NCI-H2029 treated with DMSO at 0.1 percent for 48 hours (cell line): ENCODE measurements at places on chromosomes 4 and X.
A peak's percentile ranks its signal among the peaks of the same experiment; 100 is the strongest.

- DNase-seq, result no peak
These were observed 9.8 kb downstream of the FGFR3 start for GRCh38 chr4:1802720-1803522.

DNA sequence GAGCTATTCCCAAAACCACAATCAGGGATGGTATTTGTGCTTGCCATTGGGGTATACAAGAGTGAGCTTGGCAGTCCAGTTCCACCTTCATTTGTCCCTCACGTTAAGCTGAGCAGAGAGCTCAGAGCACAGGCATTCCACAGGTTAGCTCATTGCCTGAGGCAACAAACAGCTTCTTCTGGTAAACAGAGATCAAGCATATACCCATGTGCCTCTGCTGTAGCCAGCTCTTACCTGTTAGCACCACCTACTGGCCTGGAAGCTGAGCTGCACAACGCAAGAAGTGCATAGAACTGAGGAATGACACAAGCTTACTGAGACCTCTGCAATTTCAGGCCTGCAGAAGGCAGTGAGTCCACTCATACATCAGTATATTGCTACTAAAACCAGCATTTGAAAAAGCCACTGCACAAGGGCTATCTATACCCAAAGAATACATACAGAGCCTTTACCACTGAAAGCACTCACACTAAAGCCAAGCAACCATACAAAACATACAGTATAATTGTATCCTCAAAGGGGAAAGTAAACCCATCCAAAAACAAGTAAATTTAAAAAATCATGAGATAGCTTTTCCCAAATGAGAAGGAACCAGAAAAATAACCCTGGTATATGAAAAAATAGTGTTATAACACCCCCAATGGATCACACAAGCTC lies 258.3 kb upstream of the GABRA2 start:
- DNase-seq, result no peak

DNA sequence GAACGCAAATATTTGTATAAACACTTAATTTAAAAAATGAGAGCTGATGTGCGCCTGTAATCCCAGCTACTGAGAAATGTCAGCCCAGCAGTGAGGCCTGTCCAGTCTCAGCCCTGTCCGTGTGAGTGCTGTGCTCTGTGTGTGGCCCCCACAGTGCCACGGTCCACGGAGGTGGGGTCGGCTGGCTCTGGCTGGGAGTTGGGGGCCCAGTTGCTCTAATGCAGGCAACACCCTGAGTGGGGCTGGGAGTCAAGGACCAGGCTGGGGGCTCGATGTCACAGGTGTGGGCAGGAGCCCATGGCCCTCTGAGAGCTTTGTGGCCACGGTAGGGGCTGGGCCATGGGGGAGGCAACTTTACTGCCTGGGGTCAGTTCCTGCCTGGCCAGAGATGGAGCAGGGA lies 12.8 kb downstream of the PCGF3 start:
- no peak for DNase-seq

DNA sequence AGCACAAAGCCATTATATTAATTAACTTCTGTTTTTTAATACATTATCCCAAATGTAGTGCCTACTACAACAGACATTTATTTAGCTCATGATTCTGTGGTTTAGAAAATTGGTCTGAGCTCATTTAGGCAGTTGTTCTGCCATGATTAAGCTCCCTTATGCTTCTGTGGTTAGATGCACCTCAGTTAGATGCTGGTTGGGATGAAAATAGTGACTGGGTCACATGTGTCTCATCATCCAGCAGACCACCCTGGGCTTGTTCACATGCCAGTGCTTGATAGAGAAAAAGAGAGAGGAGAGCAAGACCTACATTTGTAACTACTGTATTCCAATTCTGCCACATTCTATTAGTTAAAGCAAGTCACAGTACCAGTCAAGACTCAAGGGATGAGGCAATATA lies 376.4 kb upstream of the GNPDA2 start:
- no peak for DNase-seq

- no peak for DNase-seq
These were observed 9.1 kb upstream of the YTHDC1 start for GRCh38 chr4:68358988-68359387.

DNA sequence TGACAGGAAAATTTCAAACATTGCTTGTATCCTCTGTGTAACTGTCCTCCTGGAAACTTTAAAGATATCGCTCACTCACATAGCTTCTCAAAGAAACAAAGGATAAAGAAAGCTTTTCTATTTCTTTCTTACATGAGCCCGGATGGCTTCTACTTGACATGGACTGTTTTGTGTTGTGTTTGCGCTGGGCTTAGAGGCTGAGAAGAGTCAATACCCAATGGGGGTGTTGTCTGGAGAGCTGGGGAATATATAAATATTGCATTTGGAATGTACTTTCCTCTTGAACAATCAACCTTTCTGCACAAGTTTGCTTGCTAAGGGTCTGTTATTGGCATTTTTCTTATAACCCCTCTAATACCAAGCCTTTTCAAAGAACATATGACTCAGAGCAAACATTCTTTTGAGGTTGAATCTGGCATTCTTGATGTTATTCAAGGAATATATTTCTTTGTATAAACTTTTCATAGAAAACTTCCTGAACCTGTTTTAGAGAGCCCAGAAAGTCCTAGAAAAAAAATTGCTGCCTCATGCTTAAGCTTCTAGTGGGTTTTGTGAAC lies 331.9 kb downstream of the PACRGL start:
- no peak for DNase-seq

DNA sequence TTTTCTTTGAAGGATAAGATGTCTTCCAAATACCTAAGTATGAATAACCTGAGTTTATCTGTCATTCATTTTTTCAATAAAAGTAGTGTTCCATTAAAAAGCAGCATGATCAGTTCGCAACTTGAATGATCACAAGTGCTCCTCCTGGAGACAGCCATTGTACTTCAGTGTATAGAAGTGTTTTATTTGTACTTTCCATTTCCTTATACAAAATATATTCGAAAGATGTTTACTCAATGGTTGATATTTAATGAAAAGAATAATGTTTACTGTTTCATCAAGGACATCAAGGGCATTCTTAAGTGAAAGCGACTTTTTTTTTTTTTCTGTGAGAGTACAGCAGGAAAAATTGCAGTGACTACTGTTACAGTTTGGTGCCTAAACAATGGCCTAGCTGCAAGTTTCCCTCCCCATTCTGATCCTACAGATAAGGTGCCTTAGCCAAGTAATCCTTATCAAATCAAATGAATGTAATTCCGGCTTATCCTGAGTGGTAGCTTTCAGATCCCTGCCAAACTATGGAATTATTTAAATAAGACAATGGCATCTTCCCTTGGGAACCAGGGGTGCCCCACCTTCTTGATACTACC lies 69.0 kb upstream of the IL15 start:
- DNase-seq, result no peak

DNA sequence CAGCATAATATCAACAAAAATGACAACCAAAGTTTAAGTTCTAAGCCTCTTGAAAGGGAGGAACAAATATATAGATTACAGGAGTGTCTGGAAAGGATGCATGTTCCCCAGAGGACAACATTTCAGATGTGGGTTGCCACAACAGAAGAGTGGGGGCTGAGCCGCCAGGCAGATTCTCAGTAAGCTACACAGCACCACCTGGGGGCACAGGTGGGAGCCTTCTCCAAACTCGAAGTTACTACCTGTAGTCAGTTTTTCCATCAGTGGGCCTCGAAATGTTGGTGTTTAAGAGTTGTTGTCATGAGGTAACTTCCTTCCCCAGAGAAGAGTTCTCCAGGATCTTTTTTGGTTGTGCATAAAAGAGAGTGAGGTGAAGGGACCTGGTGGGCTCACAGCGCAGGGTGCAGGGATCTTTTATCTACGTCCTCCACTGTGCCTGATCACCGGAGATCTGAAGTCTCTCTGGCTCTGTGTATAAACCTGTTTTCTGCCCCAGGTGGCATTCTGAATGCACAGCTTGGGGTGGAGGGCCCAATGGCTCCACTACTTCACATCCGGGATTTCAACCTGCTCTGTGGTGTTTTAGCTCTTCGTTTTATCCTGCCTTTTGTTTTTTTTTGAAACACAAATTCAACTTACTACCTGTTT lies 58.4 kb upstream of the STS start:
- DNase-seq, result no peak

GRCh38 chrX:133988010-133988409 lies 2.6 kb upstream of the GPC3 start:
- DNase-seq, result no peak

DNA sequence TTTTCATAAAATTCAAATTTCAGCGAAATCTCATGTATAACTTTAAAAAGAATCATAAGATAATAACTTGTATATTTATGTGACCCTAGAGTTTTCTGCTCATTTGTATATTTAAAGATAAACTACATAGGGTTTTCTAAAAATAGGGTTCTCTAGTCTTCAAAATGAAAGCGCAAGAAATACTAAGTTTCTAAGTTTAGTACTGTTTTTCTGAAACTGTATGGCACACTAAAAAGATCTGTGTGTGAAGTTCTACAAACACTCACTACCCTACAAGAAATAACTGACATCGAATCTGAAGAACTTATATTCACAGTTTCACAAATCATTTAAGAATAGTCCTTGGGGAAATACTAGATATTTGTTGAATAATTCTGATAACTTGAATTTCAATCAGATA lies 38.7 kb upstream of the NDST4 start:
- no peak for DNase-seq

- no peak for DNase-seq
These were observed 63.3 kb downstream of the GPAT3 start for GRCh38 chr4:83599183-83599582.

- DNase-seq, result no peak
These were observed 153.7 kb downstream of the PPP4R3C start for GRCh38 chrX:27309406-27309805.

DNA sequence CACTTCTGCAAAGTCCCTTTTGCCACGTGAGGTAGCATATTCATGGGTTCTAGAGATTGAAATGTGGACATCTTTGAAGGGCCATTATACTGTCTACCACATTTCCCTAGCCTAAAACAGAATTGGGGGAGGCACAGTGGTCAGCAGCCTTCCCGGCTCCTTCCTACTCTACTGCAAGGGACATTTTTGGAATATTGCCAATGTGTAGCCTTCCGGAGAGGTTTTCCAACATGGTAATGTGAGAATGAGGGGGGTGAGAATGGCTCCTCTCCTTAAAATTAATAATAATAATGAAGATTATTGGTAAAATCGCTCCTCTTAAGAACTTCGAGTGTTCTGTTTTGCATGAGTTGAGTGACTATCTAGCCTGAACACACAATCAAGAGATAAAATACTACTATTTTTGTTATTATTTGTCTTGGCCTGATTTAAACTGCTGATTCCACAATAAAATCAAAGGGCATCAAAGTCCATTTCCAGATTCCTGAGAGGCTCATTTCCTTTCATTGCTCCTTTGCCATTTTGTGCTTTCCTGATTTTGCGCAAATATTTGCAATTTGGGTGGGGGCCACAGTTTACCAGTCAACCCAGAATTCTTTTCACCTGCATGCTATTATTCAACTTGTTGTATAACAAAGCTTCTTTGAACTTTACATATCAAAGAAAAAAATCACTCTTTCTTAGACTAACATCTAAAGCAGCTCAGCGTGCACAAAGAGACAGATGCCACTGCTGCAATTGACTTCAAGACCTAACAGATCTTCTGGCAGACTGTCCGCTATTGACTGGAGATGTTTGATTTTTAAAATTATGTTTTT lies 27.0 kb upstream of the TSPAN5 start:
- no peak for DNase-seq

- no peak for DNase-seq
These were observed 260.7 kb downstream of the INPP4B start for GRCh38 chr4:142585411-142585810.

DNA sequence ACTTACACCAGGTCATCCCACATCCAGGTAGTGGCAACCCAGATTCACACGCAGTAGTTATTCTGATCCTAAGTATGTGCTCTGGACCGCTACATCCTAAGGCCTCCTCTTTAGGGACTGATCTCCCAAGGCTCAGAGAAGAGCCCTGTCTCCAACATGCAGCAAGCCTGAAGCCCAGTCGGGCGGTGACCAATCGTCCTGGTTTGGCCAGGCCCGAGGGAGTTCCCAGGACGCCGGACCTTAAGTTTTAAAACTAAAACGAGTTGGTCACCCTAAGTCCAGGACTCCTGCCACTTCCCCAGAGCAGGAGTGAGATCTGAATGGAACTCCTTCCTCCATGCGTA lies 385 bp downstream of the LYAR start:
- no peak for DNase-seq

DNA sequence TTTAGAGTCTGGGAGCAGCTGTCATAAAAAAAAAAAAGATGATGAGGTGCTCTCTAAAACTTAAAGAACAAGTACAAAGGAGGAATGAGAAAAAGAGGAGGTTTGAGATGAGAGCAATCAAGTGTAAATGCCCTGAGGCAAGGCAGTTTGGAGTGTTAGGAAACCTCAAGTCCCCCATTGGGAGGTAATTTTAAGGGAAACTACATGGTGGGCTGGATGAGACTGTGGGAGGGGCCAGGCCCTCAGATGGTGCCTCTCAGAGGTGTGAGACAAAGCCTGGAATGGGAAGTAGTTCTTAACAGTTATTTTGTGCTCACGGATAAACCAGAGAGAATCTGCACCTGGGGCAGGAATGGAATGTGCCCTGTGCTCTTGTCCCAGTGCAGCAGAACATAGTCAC lies 1.9 kb upstream of the MAGEB3 start:
- DNase-seq, result no peak

GRCh38 chr4:185708348-185708747 lies 103.6 kb downstream of the SORBS2 start:
- DNase-seq, result no peak

DNA sequence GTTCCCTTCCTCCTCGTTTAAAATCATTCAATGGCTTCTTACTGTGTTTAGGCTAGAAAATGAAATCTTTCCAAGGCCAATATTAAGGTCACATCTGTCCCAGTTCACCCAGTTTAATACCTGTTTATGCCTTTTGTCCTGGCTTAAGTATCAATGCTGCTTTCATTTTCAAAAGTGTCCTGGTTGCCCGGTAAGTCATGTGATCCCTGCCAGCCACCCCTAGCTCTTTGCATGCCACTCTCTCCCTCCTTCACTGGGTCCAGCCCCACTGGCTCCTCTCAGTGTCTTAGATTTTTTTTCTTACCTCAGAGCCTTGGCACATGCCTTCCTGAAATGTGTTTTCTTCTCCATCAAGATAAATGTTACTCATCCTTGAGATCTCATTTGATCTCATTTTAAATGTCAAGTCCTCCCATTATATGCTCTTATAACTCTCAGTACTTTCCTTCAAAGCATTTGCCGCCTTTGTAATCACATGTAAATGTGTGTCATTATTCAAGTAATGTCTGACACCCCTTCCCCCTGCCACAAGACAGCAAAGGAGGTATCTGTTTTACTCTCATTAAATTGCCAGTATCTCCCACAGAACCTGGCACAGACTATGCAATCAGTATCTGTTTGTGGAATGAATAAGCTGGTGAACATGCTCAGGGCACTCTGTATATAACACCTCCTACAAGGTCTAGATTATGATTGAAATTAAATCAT lies 472.5 kb upstream of the RPS6KA3 start:
- DNase-seq, result peak; percentile 19

- DNase-seq, result no peak
These were observed 31.8 kb upstream of the ACSL1 start for GRCh38 chr4:184857441-184858121.

- DNase-seq, result no peak
These were observed 293.2 kb downstream of the FBXO8 start for GRCh38 chr4:173990126-173990868.
